ENCODE measurements at places on chromosomes 13 and 19.

DNA sequence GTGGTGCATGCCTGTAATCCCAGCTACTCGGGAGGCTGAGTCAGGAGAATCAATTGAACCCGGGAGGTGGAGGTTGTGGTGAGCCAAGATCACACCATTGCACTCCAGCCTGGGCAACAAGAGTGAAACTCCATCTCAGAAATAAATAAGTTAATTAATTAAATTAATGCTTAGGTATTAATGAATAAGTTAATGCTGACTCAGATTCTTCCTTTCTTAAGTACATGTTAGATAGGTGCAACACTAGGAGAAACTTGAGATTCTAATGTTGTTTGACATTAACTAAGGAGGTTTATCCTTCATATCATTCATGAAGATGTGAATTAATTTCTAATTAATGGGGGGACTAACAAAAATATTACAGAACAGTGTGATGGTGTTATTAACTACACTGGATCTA lies 812.6 kb upstream of the SPRY2 start:
- DNase-seq = no peak

DNA sequence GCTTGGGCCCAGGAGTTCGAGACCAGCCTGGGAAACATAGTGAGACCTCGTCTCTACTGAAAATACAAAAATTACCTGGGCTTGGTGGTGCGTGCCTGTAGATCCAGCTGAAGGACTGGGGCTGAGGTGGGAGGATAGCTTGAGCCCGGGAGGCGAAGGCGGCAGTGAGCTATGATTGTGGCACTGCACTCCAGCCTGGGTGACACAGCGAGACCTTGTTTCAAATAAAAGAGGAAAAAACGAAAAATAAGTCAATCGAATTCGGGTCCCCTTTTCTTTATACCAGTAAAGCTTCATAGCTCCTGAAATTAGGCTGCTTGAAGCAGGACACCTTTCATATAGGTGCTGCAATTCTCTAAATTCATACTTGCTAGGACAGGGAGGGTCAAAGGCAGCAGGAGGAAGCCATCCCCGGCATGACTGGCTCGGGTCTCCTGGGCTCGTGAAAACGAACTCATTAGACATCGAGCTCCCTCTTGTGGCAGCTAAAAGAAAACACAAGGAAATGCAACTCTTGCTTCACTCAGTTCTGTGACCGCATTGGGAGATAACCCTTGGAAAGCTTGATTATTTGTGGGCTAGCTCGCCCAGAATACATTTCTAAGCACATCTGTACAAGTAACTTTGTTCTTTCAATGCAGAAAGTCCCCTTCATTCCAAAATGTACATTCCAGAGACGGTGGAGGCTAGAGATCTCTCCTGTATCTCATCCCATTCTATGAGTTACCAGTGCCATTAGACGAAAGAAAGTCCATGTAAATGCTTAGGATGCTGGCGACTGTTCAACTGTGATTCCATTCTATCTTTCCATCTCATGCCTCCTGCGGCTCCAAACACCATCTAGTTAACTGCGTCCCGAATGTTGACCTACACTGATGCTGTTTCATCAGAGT lies 16.8 kb downstream of the FPR2 start:
- DNase-seq = peak; percentile 11

GRCh38 chr13:27954406-27954851 lies 14.7 kb downstream of the CDX2 start:
- DNase-seq = no peak

DNA sequence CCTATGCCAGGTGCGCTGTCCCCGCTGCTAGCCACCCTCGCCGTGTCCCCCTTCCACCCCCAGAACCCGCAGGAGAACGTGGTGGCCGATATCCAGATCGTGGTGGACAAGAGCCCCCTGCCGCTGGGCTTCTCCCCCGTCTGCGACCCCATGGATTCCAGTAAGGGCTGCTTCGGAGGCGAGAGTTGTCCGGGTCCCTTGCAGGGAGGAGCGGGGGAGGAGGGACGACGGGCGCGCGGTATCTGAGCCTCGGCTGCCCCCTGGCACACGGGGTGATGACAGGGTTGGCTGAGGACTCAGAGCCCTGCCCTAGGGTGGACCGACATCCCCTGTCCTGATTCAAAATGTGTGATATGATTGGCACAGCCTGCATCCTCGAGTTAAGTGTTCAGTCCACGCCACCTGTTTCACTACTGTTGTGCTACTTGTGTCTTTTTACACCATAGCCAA lies 653 bp downstream of the MVB12A start:
- no peak for DNase-seq

Measured in activated naive CD8-positive, alpha-beta T cell treated with anti-CD3 and anti-CD28 coated beads, Interleukin-2, amount 50 U/mL, for 16 hours (primary cell).